ENCODE measurements at places on chromosomes 4 and X.

GRCh38 chrX:57680160-57680559 is at the start of gene NLRP2B:
NLRP2B (minus strand) TSS chrX:57680260.
- no peak for DNase-seq

DNA sequence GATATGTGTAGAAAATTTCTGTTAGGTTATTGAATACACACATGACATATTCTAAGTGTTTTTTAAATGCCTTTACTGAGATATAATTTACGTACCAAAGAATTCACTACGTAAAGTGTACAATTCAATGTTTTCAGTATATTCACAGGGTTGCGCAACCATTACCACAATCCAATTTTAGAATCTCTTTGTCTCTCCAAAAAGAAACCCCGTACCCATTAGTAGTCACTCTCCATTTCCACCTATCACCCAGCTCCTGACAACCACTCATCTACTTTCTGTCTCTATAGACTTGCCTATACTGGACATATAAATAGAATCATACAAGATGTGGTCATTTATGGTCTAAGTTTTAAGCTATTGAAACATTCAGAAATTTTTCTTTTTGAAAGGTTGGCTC is 53.0 kb upstream of the FBXW7 start:
- DNase-seq = no peak

GRCh38 chrX:45372151-45372550 is 171.5 kb upstream of the DIPK2B start:
- DNase-seq = no peak

GRCh38 chr4:169849456-169849855 is 91.7 kb upstream of the HPF1 start:
- DNase-seq = no peak

DNA sequence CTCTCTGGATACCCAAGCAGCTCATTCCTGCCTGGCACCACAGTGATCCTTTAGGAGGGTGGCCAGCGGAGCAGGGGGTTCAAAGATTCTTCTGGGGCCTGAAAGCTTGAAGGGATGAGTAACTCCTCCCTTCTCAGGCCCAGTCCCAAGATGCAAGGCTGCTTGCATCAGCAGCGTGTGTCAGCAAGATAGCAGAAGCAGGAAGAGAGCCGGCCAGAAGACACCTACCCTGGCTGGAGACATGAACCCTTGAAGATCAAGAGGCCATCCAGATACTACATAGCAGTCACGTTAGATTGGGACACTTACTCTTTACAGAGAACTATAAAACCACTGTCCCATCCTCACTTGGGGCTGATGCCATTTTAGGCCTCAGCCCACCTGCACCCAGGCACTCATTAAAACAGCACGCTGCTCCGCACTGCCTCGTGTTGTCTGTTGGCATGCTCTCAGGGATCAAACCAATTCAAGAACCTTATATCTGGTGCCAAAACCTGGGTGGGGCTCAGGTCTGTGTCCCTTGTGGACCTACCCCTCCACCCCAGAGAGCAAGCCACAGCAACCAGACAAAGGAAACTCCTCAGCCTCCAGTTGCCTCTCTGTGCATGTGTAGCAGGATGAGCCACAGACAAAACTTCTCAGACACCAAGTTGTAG is 6.5 kb downstream of the UGT2B17 start:
- no peak for DNase-seq

- no peak for DNase-seq
Measured at GRCh38 chrX:9196961-9197640, 163.2 kb upstream of the FAM9B start.

- no peak for DNase-seq
Measured at GRCh38 chrX:3403748-3404147, 57.3 kb upstream of the MXRA5 start.

- no peak for DNase-seq
Measured at GRCh38 chrX:84724576-84724975, 222.3 kb upstream of the HDX start.

GRCh38 chr4:164765096-164765495 is 11.2 kb downstream of the SMIM31 start:
- no peak for DNase-seq

- DNase-seq = no peak
Measured at GRCh38 chrX:46386511-46386910, 158.7 kb downstream of the ZNF674 start.

- DNase-seq = no peak
Measured at GRCh38 chrX:38240541-38240940, 19.9 kb upstream of the SRPX start.

DNA sequence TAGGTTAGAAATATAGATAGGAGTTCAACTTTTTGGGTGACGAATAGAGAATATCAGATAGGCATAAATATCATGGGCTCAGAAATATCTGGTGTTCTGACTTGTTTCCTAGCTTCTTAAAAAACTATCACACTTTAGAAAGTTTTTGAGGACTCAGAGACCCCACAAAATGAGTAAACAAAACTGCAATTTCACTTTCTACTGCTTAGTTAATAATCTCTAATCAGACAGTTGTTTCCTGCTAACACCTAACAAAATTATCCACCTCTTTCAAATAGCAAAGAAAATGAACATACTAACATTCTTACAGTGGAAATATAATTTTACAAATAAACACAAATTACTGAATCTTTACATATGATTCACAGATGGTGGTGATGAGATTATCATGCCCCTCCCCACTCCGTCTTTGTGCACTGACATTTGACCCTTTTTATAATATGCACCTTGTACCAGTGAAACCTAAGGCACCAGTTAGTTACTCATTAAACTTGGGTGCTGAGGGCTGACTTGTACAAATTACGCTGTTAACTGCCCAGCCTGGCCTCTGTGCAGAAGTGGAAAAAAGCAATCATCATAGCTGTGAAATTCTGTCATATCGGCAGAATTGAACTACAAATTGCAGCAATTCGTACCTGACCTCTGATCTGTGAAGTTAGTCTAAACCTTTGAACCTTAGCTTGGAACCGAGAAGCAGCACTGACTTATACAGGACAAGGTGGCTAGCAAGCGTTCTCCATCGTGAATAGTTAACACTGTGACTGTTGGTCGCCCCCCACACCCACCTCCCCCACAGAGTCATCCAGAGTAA is 138.7 kb downstream of the CHRNA9 start:
- no peak for DNase-seq

GRCh38 chr4:140252742-140253555 is 99.0 kb upstream of the MAML3 start:
- peak; percentile 69 for DNase-seq

DNA sequence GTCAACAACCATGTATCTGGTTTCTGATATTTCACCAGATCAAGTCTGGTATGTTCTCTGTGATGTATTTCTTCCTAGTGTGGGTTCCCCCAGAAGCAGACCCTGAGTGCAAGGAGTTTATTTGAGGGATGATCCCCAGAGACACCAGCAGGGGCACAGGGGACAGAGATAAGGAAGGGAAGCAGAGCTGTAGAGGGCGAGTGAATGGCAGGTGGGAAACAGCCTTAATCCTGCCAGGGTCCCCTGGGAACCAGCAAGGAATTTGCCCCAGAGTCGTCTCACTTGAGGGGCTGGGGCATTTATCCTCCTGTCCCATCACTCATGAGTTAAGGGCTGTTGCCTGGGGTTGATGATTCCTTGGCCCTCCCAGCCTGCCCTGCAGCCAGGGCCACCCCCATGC is 206.4 kb upstream of the BCOR start:
- no peak for DNase-seq

GRCh38 chr4:88843067-88843685 is 145.5 kb upstream of the NAP1L5 start:
- DNase-seq = no peak

DNA sequence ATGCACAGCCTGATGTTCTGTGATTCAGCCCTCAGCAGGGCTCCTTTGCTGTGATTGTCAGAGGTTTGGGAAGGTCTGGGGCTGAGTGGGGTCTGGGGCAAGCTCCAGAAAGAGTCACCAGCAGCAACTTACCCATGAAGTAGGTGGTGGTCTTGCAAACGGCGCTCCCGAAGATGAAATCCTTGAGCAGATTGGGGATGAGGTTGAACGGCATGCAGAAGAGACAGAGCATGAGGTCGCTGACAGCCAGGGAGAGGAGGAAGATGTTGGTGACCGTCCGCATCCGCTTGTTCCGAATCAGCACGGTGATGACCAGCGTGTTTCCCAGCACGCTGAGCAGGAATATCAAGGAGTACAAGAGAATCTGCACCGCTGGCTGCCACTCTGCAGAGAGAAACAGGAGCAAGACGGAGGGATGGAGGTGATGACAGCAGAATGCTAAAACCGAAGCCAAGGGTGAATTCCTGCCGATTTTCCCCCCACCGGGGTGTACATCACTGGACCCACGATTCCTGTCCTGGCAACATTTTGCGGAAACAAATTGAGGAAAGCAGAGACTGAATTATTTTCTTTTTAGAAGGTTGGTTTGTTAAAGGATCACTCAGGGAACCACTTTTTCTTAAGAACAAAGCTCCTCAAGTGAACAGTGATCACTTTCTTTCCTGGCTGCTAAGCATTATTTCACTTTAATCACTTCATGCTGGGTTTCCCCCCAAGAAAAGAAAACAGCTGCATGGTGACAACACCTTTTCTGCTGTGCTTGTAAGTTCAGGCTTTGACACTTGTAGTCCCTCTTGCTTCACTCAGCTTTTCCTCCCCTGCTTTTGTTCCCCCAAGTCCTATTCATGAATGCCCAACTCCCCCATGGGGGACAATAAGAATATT is 941 bp downstream of the CCKAR start:
- no peak for DNase-seq

GRCh38 chr4:88575186-88575585 is 17.1 kb upstream of the HERC3 start:
- DNase-seq = no peak

DNA sequence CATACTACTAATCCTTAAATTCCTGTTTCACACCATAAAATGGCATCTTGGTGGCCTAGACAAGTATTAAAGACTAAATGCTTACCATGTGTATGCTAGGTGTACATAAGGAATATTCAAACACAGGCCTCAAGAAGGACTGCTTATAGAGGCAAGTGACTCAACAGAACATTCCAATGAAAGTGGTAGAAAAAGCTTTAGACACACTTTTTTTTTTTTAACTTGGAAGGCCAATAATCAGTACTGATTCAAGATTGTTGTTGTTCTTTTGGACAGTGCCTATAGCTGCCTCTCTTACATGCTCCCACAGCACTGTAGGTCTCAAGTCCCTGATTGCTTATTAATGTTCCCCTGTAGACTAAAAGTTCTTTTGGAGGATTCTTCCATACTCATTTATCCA is 77.6 kb downstream of the FBXL5 start:
- no peak for DNase-seq

DNA sequence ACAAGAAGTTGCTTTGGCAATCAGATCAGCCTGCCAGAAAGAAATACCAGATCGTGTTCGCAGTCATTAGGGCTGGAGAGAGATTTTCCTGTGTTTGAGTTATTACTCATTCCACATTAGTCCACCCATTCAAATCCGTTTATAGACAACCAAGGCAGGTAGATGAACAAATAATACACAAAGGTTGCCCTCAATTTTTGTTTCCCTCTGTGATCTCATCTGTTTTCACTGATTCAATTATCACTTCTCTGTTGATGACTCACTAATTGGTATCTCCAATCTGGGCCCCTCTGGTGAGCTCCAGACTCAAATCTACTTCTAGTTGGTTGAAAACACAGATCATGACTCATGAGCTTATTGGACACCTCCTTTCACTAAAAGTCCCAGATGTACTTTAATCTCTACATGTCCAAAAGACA is 54.5 kb downstream of the CHM start:
- DNase-seq = no peak

- no peak for DNase-seq
Measured at GRCh38 chr4:164997324-164997723, 19.9 kb upstream of the TRIM61 start.

GRCh38 chrX:68079961-68080360 is 353.3 kb downstream of the OPHN1 start:
- no peak for DNase-seq

DNA sequence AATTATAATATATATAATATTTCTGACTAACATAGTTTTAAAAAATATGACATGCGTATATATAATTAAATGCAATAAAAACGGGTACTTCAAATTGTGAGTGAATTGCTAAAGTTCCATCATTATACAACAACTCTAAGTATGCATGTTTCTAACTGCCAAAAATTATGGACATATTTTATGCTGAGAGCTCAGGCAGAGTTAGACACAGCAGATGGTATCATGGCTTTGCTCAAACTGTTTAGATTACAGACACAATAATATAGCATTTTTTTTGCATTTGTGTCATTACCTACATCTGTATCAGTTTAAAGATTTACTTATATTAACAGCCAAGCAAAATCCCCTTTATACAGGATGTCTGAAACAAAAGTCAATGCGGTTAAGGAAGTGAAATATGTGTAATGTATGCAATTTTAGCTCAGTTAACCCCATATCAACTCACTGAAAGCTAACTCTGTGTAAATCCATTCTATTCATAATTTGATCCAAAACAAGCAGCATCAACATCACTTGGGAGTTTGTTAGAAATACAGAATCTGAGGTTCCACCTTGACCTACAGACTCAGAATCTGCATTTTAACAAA is 119.1 kb upstream of the CNKSR2 start:
- DNase-seq = no peak

DNA sequence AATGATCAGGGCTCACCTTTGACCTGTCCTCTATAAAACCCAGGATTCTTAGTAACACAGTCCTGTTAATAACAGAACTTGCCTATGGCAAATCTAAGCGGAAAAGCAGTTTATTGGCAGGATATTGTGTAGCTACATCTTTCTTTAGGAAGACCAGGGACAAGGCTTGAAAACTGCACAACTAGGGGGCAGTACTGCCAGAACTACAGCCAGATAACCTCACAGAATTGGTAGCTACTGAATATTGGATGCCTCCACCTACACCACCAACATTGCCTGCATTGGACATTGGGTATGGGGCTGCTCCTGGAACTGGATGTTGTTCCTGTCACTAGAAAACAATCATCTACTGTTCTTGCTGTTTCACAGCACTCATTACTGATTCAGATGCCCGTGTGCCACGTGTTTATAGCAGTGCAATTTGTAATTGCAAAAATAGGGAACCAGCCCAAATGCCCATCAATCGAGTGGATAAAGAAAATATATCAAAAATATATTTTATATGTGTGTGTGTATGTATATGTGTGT is 47.4 kb downstream of the REPS2 start:
- DNase-seq = no peak

DNA sequence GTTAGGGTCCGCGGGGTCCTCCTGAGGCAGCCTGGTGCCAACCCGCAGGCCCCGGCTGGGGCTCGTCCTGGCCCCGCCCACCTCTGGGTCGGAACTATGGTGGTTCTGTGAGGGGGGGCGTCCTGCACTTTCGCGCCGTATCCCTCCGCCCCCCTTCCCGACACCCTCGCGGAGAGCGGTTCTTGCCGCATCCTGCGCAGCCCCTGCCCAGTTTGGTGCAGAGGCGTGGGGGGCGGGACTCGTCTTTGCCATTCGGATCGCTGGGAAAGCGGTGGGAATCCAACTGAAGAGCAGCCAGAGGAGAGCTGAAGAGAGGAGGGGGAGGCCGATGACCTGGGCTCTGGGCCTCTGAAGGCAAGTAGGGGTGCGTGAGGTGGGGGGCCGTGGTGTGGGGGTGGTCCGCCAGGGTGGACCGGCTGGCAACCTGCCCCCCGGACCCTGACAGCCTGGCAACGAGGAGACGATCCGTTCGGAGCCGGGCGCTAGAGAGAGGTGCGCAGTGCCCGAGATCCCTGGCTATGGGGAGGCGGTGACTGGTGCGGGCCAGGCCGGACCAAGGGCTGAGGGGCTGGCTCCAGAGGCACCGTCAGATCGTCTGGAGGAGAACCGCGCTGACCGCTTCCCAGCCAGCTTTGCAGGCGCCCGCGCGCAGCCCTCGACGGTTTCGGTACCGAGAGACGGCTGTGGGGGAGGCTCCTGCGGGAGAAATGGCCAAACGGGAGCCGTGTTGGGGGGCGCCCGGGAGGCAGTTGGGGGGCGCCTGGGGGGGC is at the start of gene GPRASP1:
GPRASP1 (plus strand) TSS at position 242 of the 770 bp plus-strand sequence. CDS start 2,431 bp downstream, outside the sequence.
- peak; percentile 46 for DNase-seq

- DNase-seq = no peak
Measured at GRCh38 chr4:3136454-3136853, 62.0 kb downstream of the HTT start.
